SJSA1 (cell line): ENCODE measurements at places on chromosomes 13 and 19.

DNA sequence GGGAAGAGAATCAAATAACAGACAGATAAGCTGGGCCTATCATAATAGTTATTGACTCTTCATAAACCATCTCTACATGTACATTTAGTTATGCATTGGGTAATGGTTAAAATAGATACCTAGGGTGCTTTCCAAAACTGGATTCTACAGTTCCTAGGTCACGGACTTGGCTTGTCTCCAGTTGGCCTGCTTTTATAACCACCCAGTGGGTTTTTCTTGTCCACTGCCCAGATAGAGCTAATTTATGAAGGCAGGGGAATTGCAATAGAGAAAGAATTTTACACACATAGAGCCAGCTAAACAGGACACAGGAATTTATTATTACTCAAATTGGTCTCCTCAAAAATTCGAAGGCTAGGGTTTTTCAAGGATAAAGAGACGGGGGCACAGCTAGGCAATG, 97.3 kb downstream of the FAM216B start:
- no peak for DNase-seq

DNA sequence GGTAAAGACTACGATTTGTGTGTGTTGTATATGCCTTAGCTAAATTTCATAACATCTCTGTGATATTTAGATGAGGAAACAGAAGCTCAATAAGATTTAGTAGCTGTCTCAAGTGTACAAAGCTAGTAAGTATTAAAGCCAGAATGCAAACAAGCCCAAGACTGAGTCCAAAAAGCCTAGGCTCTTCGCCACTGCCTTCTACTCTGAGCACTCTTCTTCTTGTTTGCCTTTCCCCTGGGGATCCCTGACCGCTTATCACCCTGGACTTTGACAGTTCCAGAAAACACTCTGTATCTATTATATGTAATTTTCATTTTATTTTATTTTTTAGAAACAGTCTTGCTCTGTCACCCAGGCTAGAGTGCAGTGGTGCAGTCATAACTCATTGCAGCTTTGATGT, 5.8 kb downstream of the TM9SF2 start:
- no peak for DNase-seq

- no peak for DNase-seq
Observed at GRCh38 chr19:7844951-7845350, 14.9 kb downstream of the EVI5L start.

- no peak for DNase-seq
Observed at GRCh38 chr19:3496392-3497273, 3.8 kb downstream of the DOHH start.
